Mesothelial cell of epicardium (in vitro differentiated cells): ENCODE measurements at places on chromosomes 2 and 18. TPM values are rescaled to one million over a fixed set of nuclear protein-coding genes. Genes with fewer than 3 reads are reported as not detected.

Gene SCYGR4
- total RNA-seq = not detected in 3 replicates

GRCh38 chr2:65214361-65214760, 13.3 kb upstream of the ACTR2 start:
- DNase-seq = no peak

DNA sequence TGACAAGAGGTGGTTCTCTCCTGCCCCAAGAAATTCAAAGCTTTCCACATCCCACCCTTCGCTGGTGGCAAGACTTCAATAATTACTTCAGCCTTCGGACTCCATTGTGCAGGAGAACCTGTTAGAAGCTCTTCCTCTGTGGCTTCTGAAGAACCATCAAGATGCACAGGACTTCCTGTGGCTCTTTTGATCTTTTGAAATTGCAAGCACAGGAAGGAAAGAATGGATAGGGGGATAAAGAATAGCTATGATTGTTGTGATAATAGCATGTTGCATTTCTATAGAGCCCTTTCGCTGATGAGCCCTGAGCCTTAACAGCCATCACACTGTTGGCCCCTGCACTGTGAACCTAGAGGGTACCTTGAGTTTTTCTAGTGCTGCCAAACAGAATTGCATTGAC, 7.4 kb downstream of the EPAS1 start:
- no peak for DNase-seq

GRCh38 chr2:139031722-139032121, 251.5 kb upstream of the NXPH2 start:
- DNase-seq = no peak

Gene MOCOS
- 2.2 to 3.2 TPM (median 3.2 TPM) in 3 replicates for total RNA-seq

GRCh38 chr2:39313575-39313974, 69.8 kb upstream of the CDKL4 start:
- DNase-seq = no peak

Gene B4GALT6
- total RNA-seq = 42.0 to 49.9 TPM (median 46.3 TPM) in 3 replicates

DNA sequence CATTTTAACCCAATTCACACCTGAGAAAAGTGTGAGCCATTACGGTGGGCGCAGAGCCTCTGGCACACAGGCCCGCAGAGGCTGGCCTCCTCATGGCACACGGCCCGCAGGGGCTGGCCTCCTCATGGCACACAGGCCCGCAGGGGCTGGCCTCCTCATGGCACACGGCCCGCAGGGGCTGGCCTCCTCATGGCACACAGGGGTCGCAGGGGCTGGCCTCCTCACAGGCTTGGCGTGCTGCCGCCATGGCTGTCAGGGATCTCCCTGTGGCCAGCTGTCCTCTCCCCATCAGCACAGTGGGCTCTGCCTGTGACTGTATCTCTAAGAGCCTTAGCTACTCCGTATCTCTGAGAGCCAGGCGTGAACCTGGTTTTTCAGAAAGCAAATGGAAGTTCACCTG, 24.6 kb downstream of the ANO7 start:
- no peak for DNase-seq

DNA sequence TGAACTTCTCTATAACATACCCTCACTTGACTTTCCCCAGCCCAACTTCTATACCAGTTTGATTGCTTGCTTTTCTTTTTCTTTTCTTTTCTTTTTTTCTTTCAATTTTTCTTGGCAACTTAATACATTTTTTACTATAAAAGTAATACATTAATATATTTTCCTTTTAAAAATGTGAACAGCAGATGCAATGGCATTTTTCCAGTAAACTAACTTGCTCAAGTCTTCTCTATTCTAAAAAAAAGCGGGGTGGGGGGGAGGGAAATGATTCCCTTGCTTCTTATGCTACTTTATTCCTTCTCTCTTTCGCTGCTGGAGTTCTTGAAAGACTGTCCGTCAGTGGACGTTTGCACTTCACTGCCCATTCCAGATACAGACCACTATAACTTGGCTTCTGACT, 70.5 kb downstream of the RBMS1 start:
- no peak for DNase-seq

Gene ITGA4
- 1.8 to 2.5 TPM (median 2.3 TPM) in 3 replicates for total RNA-seq

Gene ALPI
- total RNA-seq = not detected in 3 replicates

GRCh38 chr2:124395961-124396360, 370.9 kb downstream of the CNTNAP5 start:
- no peak for DNase-seq

GRCh38 chr2:29769847-29770246, 151.5 kb downstream of the ALK start:
- DNase-seq = no peak

- no peak for DNase-seq
Measured at GRCh38 chr2:201182650-201183364, at the start of gene CASP10. CASP10 (plus strand) TSS chr2:201183141; CDS start chr2:201185778, 2,637 bp downstream.

Gene AQP12B
- total RNA-seq = not detected in 3 replicates
